ENCODE measurements at places on chromosomes 16 and 17.

GRCh38 chr17:59620064-59620359 is 317 bp downstream of the CLTC start:
- no peak for DNase-seq

GRCh38 chr17:63647936-63648335 is 25.7 kb downstream of the MAP3K3 start:
- no peak for DNase-seq

- DNase-seq = no peak
Measured at GRCh38 chr17:36034127-36034526, 16.4 kb upstream of the CCL23 start.

DNA sequence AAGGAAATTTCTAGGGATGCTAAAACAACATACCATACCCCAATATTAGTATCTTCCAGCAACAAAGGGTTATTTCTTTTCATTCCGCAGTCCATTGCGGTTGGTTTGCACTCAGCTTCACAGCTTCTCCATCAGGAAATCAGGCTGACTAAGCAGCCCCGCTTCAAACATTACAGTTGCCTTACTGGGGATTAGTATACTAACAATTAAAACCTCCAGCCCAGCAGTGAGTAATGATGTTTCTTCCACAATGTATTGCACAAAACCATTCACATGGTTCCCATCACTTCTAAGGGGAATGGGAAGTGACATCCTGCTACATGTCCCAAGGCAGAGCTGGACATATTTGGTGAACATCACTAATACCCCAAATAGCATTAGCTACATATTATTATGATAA is 1384.9 kb downstream of the CDH8 start:
- DNase-seq = no peak

- no peak for DNase-seq
Measured at GRCh38 chr17:37485938-37486570, 3.6 kb upstream of the DUSP14 start.

DNA sequence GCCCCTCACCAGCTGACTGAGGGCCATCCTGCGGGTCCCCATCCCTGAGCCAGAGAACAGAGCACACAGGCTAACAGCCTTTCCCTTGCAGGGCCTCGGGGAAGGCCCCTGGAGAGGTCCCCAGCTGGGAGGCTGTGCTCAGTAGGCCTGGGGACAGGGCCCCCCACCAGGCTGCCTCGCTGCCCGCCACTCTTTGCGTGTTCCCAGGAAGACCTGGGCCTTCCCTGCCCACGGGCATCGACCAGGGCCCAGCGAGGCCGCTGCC is 785 bp downstream of the HID1 start:
- no peak for DNase-seq

DNA sequence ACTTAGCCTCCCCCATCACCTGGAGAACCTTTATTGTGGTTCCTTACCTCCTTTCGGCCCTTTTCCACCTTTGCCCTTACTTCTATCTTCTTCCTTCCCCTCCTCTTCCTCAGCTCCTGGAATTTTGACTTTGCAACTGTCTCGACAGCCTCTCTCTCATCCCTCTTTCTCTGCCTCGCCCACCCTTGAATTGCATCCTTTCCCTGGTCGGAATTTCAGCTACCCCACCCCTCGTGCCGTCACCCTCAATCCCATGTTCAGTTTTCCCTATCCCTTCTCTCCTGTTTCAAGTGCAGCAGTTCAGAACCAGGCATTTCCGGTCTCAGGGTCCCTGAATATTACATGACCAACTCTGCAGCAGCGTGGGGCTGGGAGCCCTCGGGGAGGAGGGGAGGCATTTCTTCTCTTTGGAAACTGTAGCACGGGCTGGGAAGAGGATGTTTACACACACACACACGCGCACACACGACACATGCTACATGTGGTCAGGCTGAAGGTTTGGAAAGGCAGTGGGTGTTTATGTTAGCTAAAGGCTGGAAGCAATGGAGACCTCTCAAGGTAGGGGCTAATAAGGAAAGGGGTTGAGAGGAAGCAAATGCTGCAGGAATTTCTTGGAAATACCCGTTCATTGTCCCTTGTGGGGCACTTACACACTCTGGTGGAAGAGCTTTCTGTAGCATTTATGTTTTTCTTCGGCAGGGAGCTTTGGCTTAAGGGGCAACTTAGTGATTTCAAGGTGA is 971 bp downstream of the MINK1 start:
- DNase-seq = no peak

- no peak for DNase-seq
Measured at GRCh38 chr16:11102523-11102898, 153.5 kb downstream of the SOCS1 start.

DNA sequence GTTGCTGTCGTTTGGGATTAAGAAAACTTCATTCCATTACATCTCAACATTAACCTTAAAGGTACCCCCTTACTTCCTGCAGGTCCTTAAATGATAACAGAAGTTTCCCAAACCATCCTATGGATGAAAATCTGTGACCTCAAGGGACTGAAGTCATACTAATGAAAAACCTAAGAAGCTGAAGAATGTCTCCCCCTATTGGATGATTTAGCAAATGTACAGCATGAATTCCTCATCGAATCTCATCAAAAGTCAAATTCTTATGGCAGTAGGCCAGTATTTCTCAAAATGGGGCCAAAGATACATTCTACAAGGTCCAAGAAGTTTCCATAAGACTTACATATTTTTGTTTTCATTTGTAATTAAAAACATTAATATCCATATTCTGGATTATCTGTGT is 13.5 kb downstream of the SCO1 start:
- no peak for DNase-seq

- no peak for DNase-seq
Measured at GRCh38 chr16:79365702-79366101, 234.8 kb downstream of the MAF start.

DNA sequence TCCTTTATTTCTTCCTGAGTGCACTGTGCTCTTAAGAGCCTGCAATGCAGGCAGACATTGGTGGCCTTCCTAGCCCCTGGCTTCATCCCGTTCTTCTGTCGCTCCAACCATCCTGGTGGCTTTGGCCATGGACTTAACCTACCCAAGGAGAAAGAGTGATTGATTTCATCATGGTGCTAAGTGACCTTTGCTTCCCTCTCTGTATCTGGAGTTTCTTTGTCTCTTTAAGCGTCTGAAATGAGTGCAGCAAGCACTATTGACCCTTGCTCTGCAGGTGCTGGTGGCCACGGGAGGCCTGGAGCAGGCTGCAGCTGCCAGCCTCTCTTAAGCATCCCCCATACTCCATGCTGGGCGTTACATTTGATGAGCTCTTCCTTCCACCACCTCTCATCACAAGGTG is 60.5 kb downstream of the RAP1GAP2 start:
- DNase-seq = no peak

- DNase-seq = no peak
Measured at GRCh38 chr17:68840073-68840472, 115.1 kb downstream of the ABCA8 start.

- no peak for DNase-seq
Measured at GRCh38 chr16:24132048-24132796, 123.9 kb upstream of the CACNG3 start.

- no peak for DNase-seq
Measured at GRCh38 chr17:33647956-33648355, 354.9 kb upstream of the ASIC2 start.

- DNase-seq = no peak
Measured at GRCh38 chr17:37802712-37803416, 58.0 kb upstream of the HNF1B start.

DNA sequence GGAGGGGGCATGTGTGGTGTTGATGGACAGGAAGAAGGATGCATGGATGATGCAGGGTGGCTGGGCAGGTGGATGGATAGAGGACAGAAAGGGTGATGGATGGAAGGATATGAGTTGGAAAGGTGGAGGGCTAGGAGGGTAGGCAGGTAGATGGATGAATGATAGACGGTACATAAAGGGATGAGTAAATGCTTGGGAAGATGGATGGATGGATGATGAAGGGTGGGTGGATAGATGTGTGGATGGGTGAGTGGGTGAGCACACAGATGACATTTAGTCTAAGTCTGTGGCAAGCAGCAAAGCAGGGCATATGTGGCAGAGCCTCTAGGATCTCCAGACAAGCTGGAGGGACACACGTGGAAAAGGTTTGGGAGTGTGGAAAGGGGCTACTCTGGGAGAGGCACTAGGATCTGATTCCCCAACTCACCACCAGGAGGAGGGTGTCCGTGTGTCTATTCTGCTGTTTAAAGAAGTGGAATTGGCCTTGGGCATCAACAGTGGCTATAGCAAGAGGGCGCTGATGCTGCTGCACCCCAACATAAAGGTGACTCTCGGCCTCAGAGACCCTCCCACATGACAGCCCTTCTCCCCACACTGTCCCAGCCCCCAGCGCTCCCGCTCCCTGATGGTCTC is 8.2 kb downstream of the PLD2 start:
- DNase-seq = no peak

DNA sequence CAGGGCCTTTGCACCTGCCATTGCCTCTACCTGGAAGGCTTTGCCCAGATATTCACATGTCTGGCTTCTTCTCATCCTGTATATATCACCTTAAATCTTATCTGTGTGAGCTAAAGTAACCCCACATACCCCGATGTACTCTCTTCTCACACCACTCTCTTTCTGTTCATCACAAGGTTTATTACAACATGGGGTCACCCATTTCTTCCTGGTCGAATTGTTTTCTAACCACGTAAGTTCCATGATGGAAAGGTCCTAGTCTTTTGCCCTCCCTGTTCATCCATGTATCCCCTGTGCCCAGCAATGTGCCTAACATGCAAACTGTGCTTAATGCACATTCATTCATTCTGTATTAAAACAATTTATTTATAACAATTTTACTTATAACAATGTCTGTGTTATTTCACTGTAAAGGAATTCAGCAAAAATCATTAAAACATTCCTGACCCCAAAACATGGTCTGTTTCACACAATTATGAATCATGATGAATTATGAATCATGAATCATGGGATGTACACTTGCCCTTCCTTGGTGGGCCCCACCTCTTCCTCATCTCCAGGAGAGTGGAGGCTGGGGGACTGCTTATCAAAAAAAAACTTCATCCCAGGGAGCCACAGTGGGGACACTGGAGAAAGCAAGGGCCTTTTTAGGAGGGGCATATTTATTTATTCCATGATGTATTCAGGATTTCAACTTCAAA is 336.4 kb downstream of the GRIN2A start:
- DNase-seq = no peak

GRCh38 chr17:8052256-8053252 is 13.7 kb downstream of the ALOX15B start:
- no peak for DNase-seq

DNA sequence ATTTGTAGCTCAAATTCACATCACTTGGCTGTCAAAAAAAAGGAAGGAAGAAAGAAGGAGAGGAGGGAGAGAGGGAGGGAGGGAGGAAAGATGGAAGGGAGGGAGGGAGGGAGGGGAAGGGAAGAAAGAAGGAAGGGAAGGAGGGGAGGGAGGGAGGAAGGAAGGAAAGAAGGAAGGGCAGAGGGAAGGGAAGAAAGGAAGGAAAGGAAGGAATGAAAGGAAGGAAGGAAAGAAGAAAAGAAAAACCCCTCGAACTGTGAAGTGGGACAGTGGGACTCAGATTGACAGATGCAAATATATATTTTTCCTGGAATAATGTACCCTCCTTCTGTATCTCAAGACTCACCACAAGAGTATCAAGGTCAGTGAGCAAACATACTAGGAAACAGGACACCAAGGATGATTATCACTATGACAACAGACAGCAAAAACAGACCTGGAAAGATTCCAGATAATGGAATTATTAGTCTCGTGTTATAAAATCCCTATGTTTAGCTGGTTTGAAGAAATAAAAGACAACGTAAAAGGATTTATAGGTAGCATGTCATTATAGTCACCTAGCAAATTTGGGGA is 24.2 kb upstream of the ABCA3 start:
- DNase-seq = no peak

- DNase-seq = peak; percentile 48
Measured at GRCh38 chr17:80195671-80196529, 24.2 kb downstream of the SGSH start.

GRCh38 chr16:23867566-23867965 is 31.8 kb downstream of the PRKCB start:
- no peak for DNase-seq

GRCh38 chr17:44311562-44312181 is 3.3 kb downstream of the RUNDC3A start:
- DNase-seq = no peak

DNA sequence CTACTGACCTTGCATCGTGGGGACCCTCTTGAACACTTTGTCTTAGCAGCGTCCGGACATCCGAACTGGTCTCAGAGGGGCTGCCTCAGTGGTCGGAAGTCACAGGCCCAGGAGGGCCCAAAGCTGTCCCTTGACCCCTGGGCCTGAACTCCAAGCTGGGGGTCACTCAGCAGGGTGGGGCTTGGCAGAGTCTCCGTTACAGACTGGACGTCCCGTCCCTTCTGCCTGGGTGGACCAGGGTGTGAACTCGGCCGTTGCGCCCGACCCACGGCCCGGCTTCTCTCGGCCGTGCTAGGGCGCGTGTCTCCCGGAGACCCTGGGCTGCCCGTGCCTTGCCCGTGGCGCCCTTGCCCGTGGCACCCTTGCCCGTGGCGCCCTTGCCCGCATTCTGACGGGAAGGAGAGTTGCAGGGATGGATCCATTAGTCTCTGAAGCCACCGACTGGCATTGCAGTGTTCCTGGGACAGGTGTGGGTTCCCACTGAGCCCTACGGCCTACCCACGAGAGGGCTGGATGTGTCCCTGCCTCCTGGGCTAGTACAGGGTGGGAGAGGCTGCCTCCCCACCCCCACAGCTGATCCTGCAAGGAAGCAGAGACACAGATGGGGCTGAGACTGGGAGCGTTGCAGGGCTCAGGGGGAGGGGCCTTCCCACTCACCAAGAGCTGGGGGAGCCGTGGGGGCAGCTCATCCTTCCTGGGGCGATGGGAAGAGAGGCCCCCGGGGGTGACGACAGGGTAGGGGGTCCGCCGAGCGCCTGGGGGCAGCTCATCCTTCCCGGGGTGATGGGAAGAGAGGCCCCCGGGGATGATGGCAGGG is 4.9 kb downstream of the CACNA1H start:
- no peak for DNase-seq

DNA sequence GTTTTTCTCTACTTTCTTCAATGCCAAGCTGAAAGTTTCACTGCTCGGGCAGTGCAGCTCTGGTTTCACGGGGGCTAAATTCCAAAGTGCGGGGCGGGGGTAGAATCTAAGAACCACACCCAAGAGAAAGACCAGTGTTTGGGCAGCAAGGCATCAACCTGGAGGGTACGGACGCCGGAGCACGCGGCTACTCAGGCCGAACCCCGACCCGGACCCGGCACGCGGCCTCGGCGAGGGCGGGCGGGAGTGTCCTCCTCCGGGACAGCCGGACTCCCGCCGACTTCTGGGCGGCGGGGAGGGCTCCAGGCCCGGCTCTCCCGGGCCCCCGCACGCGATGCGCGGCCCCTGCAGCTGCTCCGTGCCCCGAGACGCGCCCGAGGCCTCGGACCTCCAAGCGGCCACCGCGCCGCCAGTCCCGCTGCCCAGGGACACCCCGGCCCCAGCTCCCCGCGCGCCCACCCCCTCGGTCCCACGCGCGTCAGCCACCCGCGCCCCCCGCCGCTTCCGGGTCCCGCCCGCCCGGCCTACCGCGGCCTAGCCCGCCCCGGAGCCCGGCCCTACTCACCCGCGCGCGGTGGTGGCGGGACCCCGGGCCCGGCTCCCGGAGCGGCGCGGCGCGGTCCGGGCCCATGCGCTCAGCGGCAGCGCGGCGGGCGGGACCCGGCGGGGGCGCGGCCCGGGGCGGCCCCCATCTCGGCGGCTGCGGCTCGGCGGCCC is 561 bp downstream of the AXIN1 start:
- no peak for DNase-seq

- DNase-seq = no peak
Measured at GRCh38 chr17:42255445-42255844, 20.7 kb downstream of the STAT5B start.

All from stimulated activated CD8-positive, alpha-beta memory T cell treated with anti-CD3 and anti-CD28 coated beads, Interleukin-2, amount 100 ng/mL, for 1 hour (primary cell).